ENCODE measurements at places on chromosomes 3 and 15. TPM values are rescaled to one million over a fixed set of nuclear protein-coding genes. Genes with fewer than 3 reads are reported as not detected.

Gene PRR23A
- total RNA-seq: not detected

Gene CFAP100
- not detected for total RNA-seq

Gene FBXO40
- total RNA-seq: not detected

Gene PAK6
- not detected for total RNA-seq

Gene FOXB1
- not detected for total RNA-seq

- H3K36me3 ChIP-seq: no peaks in the 10 kb centered on the region
- no peak overlapping the region for H3K4me3 ChIP-seq
- no peaks in the 10 kb centered on the region for H3K4me1 ChIP-seq
- no peak overlapping the region for H3K27ac ChIP-seq
- no peaks in the 10 kb centered on the region for H3K27me3 ChIP-seq
- DNase-seq: no peak
Measured at GRCh38 chr15:100771746-100772145, 107.9 kb upstream of the ALDH1A3 start.

GRCh38 chr15:70226337-70226980, 128.7 kb upstream of the TLE3 start:
- no peak overlapping the region for H3K4me3 ChIP-seq
- peak; percentile 28 for DNase-seq

DNA sequence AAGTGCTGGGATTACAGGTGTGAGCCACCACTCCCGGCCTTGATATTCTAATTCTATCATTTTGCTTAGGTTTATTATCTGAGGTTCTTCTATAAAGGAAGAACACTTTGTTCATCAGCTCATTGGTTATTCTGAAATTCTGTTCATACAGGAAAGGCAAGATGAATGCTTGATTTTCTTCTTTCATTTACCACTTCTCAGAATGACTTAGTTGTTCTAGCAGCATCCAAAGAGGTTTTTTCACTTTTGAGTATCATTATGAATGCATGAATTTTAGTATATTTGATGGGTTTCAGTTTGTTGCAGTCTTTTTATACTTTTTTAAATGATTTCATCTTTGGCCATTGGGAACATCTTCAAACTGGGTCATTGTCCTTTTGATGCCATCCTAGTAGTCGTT, 51.8 kb downstream of the RNF111 start:
- H3K27ac ChIP-seq: no peak overlapping the region
- H3K4me1 ChIP-seq: no peaks in the 10 kb centered on the region
- no peak for DNase-seq
- no peak overlapping the region for H3K4me3 ChIP-seq
- no peaks in the 10 kb centered on the region for H3K27me3 ChIP-seq

GRCh38 chr3:122691195-122691594, 10.6 kb downstream of the PARP14 start:
- DNase-seq: no peak
- peaks cover 34% of the 10 kb centered on the region for H3K36me3 ChIP-seq
- H3K27ac ChIP-seq: no peak overlapping the region
- H3K4me3 ChIP-seq: no peak overlapping the region

DNA sequence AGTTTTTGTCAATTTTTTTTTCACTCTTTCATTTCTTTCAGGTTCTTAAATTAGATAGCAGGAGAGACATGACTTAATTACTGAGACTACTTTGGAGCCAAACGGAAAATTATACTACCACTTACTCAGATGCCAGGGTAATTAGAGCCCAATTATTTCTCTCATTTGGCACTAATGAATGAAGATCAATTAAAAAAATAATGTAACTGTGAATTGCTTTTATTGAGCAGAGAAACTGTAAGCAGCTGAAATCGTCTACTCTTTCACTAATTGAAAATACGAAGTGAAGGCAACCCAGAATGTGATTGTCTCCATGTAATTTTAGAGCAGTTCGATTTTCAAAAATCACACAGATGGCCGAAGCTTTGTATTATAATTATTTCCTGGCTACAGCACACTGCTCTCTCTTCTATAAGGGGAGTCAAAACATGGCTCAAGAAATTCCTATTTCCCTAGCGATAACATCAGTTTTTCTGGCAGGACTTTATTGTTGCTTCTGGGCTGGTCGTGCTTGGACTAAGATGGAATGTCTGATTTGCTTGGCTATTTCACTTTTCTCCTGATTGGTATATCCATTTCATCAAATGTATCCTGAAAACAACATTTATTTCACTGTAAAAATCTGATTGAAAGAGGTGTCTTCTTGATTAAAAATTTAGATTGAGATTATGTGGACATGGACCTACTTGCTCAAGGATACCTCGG, 55.8 kb upstream of the PDZRN3 start:
- H3K4me3 ChIP-seq: no peak overlapping the region
- no peaks in the 10 kb centered on the region for H3K4me1 ChIP-seq
- no peaks in the 10 kb centered on the region for H3K27me3 ChIP-seq

DNA sequence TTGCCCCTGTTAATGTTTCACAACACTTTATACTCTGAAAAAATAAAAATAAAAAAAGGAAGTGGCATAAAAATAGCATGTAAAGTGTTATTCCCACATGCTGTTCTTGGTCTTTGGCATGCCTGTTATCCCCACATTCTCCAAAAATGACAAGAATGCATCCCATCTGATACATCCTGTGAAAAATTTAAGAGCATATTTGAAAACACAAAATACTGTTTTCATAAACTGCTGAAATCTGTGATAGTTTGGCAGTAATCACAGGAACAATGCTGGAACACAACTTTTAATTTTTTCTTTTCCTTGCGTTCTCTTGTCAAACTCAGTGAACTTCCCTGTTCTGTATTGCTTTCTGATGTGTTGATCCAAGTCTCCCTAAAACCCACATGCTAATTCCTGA, 288.8 kb downstream of the ROBO2 start:
- H3K27me3 ChIP-seq: no peaks in the 10 kb centered on the region
- no peak for DNase-seq
- H3K4me1 ChIP-seq: no peaks in the 10 kb centered on the region

- no peaks in the 10 kb centered on the region for H3K4me1 ChIP-seq
- H3K27me3 ChIP-seq: no peaks in the 10 kb centered on the region
- H3K27ac ChIP-seq: no peak overlapping the region
- no peak for DNase-seq
- H3K4me3 ChIP-seq: no peak overlapping the region
Measured at GRCh38 chr15:79901958-79902357, 5.1 kb upstream of the MTHFS start.

GRCh38 chr15:52334491-52335160, 39.0 kb upstream of the MYO5C start:
- H3K4me1 ChIP-seq: no peaks in the 10 kb centered on the region
- no peak overlapping the region for H3K27ac ChIP-seq
- no peak for DNase-seq
- no peak overlapping the region for H3K4me3 ChIP-seq

Data from right lobe of liver (tissue), 6 donors.